Activated CD8-positive, alpha-beta memory T cell treated with anti-CD3 and anti-CD28 coated beads for 48 hours (primary cell): ENCODE measurements at places on chromosomes 6 and 20.

DNA sequence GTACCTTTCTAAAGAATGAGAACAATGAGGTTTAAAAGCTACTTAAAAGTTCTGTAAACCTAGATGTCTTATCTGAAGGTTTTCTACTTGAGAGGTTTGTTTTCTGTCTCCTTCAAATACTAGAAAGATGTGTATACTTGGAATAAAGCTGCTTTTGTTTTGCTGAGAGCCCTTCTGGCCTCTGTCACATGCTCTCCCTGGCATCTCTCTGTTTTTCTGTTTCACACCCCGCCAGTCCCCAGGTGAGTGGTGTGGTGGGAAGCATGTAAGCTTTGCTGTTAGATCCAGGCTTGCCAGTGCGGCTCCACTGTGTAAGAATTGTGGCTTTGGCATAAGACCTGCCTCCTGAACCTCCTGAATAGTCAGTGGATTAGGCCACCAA, 56.8 kb downstream of the SNX9 start:
- DNase-seq: no peak

DNA sequence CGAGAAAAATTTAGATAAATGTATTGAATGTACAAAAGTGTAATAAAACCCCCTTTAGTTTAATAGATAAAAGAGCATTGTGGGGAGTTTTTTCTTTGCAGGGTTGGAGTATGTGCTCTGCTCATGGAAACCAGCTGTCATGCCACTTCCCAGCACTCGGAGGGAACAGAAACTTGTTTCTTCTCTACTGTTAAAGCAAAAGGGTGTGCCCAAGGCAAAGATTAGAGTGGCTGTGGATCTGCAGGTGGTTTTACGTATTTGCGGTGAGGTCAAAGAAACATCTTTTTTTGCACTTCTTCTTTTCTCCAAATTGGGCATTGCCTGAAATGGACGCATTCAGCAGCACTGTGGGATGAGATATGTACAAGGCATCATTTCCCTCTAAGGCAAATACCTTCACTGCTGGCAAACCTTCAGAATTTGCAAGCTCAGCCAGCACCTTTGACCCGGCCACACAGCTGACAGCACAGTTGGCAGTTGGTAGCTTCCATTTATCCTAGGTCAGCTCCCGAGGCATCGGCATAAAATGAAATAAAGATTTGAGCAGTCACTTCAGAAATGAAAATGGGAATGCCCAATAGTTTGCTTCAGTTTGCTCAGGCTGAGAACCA, 178.4 kb upstream of the EYA4 start:
- DNase-seq: no peak

DNA sequence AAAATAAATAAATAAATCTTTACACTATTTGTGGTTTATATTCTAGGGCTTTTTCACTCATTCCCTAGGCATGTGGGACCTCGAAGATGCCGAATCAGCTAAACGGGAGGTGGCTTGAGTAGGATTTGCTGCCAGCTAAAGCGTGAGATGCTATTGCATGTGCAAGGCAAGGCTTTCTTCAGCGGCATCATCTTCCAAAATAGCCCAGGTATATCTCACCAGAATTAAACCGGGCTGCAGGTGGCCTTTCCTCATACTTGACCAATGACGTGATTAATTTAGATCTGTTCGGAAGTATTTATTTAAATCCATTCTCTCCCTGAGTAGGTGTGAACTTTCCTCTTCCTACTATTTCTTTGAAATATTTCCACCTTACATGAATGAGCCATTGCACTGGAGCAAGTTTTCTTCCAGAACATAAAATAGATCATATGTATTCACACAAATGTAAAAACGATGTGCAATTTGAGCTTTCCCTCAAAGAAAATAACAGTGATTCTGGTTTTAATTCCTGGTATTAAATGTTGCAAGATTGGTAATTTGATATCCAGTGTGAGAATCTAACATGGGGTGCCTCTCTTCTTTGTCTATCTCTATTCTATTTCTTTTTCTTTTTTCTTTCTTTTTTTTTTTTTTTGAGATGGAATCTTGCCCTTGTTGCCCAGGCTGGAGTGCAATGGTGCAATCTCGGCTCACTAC, 24.3 kb upstream of the ZNF217 start:
- DNase-seq: no peak

- DNase-seq: no peak
These were observed 716.0 kb downstream of the KIF16B start for GRCh38 chr20:15857173-15857784.

DNA sequence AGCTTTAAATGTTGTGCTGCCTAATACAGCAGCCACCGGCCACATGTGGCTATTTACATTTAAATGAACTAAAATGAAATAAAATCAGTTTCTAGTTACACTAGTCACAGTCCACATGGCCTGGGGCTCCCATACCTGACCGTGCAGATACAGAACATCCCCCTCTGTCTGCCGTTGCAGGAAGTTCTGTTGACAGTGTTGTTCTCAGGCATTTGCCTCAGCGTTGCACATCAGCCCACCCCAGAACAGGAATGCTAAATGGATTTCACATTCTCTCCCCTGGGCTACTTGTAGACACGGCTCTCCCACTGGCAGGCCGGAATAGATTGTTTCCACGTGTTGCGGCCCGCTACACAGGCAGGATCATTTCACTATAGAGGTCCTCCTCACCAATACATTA, 26.3 kb downstream of the JAG1 start:
- DNase-seq: no peak

DNA sequence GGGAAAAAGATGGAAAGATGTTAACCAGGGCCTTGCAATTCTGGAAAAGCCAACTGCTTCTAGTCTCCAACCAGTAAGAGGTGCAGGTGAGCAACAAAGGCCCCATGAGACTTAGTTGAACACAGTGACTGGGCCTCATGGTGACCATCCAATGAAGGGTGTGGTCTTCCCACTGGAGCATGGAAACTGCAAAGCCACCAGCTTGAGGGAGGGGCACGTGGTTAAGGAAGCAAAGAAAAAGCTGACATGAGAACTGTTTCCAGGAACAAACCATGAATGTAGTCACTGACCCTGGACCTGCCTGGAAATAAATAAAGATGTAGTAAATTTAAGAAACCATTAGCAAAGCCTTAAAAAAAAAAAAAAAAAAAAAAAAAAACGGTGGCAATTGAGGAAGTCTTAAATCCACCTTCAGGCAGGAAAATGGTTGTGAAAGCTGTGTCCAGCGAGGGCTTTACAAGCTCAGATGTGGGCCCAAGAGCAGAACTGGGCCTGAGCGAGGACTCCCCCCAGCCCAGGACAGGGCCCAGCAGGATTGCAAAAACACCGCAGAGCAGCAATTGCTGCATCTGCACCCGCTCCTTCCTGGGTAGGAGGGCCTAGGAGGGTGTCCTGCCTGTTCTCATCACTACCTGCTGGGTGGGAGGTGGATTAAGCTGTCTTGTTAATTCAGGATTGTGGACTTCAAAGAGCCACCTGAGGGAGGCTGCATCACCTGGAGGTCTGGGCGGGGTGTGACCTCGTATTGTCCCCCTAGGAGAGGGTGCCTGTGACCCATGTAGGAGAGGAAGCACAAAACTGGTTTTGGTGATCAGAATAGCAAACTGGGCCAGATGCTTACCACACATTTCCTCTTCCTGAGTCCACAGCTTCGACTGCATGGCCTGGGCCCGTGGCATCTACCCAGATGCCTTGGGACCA, 10.3 kb downstream of the GFRA4 start:
- no peak for DNase-seq

DNA sequence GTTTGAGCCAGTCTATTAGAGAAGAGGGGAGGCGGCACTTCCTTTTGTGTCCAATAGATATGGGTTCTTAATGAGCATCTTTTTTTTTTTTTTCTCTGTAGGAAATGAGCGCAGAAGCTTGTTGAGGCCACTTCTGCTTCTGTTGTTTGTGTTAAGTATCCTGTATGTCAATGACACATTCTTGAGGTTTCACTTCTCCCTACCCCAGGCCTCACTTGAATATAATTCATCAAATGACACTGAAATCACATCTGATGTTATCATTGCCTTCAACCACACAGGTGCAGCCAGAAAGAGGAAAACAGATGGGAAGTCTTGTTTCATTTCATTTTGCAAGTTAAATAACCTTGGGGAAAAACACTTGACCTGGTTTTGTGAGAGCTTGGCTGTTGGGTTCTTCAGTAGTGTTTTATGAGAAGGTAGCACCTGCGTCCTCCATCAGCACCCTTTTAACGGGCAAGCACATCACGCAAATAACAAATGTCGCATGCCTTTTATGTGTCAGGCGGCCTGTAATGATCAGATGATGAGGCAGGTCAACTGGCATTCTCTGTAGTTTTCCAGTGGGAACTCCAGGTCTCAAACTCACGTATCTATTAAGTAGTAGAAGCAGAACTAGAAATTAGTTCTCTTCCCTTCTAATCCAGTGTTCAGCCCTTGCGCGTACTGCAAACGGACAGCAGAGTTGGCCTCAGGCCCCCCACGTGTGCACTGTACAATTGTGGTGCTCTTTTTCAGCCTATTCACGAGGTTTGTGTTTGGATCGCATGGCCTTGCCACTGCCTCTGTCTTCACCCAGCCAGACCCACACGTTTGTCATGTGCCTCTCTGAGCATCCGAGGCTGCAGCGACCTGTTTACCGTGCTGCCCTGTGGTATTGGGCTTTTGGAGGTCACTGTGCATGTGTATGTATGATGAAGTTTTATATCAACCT, 23.5 kb downstream of the PLEKHG1 start:
- no peak for DNase-seq

DNA sequence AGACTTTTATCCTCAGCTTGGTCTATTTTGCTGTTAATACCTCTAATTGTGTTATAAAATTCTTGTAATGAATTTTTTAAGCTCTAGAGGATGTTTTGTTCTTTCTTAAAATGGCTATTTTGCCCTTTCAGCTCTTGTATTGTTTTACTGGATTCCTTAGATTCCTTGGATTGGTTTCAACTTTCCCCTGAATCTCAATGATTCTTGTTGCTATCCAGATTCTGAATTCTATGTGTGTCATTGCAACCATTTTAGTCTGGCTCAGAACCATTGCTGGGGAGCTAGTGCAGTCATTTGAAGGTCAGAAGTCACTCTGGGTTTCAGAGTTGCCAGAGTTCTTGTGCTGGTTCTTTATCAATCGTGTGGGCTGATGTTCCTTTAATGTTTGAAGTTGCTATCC, 37.1 kb downstream of the OTOR start:
- no peak for DNase-seq

DNA sequence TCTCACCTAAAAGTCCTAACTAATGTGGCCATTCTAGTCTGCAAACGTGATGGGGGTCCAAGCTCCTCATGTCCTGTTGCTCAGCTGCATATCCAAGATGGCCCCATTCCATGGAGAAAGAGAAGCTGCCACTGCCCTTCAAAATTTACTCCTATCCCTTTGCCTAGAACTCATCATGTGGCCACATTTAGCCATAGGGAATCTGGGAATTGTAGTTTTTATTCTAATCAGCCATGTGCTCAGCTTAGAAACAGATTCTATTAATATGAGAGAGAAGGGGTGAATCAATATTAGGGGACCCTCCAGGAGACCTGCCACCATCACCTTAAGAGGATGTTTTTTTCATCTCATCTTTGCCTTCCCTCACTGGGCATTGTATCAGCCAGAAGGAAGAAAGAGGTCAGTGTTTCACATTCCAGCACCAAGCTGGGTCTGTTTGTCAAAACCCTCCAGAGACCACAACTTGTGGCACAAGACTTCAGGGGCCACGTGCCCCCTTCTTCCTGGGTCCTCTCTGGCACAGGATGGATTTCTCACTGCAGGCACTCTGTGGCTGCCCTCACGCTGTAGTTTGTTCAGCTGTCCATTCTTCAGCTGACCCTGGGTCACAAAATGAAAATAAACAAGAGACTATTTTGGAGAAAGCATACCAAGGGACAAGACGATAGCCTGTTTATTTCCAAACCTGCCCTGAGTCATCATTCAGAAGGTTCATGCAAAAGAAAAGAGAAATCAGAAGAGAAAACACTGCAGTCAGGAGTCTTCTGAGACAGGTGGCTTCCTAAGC, 172.0 kb downstream of the EYA2 start:
- no peak for DNase-seq

DNA sequence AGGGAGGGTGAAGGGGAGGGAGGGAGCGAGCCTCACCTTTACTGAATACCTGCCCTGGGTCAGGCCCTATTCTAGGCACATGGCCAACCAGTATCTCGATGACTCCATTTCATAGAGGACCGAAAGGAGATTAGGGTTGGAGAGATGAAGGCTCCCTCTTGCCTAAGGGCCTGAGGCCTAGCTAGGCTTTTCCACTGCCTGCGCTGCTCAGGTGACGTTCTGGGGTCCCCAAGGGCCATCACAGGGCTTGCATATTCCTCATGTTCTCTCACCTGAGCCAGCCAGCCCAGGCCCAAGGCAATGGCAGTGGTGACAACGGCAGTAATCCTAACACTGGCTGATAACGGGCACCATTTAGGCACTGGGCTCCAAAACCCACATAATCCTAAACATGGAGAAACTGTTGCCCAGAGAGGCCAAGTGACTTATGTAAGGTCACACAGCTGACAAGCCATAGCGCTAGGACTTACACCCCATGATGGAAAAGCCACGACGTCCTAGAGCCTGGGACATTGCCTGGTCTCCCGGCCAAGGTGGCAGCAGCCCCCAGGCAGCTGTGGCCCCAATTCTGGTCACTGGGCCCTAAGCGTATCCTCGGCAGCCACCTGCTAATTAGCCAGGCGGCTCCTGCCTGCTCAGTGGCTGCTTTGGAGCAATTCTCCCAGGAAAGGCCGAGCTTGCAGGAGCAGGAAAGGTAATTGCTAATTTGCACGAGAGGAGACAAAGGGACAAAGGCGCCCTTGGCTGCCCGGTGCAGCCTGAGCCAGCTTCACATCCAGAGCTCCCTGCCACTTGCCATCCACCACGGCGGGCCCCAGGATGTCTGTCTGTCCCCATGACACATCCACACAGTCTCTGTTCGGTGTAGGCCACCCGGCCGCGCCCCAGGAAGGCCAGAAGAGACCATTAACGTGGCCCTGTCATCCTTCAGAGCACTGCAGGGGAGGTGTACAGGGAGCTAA, 21.5 kb downstream of the NOL4L start:
- DNase-seq: no peak

DNA sequence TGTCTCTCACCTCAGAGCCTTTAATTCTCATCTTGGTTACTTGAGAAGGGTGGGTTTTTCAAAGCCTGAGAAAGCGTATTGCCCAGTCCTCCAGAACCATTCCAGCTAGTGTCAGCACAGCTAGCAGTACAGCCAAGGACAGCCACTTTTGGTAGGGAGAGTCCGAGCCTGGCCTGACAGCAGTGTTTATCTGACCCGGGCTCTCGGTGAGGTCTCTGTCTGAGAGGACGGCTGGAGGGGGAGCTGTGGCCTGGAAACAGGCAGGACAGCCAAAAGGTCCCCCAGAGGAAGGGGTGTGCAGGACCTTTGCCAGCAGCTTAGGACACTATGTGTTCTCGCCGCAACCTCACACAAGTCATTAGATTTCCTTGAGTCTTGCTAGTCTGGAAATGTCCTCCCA, 38.8 kb downstream of the LYRM2 start:
- DNase-seq: no peak
